Right renal pelvis (tissue), 4 donors: ENCODE measurements at places on chromosomes 1 and 21.
A peak's percentile ranks its signal among the peaks of the same experiment; 100 is the strongest.

GRCh38 chr1:10459184-10459583 lies 9.4 kb downstream of the CORT start:
- DNase-seq = no peak

- no peak for DNase-seq
Observed at GRCh38 chr1:11781297-11781696, 19.3 kb downstream of the C1orf167 start.

- DNase-seq = no peak
Observed at GRCh38 chr1:58165073-58165472, 381.5 kb downstream of the OMA1 start.

DNA sequence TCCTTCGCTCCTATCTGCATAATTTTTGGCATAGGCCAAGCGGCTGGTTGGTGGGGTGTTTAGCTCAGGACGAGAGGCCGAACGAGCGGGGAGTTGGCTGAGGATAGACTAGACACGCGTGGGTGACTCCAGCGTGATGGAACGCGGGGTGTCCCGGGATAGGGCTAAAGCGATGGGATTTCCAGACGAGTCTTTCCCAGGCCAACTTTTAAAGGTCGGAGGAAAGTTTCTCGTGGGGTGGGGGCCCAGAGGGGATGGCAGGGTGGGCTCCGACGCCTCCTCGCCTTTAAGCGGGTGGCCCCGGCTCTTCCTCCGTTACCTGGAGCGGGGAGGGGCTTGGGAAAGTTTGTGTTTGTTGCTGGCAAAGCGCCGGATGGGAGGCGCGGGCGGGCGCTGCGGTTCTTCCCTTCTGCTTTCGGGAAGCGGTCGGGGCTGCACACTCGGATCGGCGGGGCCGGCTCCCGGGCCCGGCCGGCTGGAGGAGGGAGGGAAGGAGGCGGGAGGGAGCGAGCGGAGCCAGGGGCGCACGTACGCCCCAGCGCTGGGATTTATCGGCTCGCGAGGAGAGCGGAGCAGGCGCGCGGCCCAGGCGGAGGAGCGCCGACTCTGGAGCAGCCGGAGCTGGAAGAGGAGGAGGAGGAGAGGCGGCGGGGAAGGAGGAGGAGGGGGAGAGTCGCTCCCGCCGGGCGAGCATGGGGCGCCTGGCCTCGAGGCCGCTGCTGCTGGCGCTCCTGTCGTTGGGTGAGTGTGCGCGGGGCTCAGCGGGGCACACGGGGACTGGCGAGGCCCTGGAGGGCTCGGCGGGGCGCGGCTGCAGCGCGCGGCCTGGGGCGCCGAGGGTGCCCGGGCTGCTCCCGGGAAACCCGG lies at the start of gene PTGFRN:
PTGFRN (plus strand) TSS at position 405 of the 867 bp plus-strand sequence; CDS start at position 693, 288 bp downstream.
- peak; percentile 52 for DNase-seq

- DNase-seq = no peak
Observed at GRCh38 chr1:206748348-206749030, 22.1 kb upstream of the IL19 start.

DNA sequence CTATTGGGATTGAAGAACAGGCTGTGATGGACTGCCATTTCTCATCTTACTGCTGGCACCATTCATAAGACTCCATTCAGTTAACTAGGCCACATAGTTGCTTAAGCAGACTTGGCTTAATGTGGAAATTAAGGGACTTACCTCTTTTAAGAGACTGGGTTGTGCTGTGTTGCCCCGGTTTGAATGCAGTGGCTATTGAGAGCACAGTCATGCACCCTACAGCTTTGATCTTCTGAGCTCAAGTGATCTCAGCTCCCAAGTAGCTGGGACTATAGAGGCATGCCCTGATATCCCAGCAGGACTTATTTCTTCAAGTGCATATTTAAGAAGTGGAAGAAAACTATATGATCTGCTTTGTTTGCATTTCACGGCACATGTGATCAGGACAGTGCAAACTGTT lies 181.1 kb downstream of the RASAL2 start:
- no peak for DNase-seq

DNA sequence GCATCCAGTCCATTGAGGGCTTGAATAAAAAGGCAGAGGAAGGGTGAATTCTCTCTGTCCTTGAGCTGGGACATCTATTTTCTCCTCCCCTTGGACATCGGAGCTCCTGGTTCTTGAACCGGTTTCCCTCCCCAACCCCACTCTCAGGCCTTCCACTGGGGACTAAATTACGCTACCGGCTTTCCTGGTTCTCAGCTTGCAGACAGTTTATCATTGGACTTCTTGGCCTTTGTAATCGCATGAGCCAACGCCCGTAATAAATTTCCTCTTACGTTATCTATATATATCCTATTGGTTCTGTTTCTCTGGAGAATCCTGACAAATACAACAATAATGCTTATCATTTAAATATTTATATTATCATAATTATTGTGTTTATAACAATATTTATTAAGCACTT lies 20.4 kb upstream of the COL9A2 start:
- no peak for DNase-seq

GRCh38 chr1:11144570-11145256 lies 44.4 kb upstream of the ANGPTL7 start:
- DNase-seq = no peak

DNA sequence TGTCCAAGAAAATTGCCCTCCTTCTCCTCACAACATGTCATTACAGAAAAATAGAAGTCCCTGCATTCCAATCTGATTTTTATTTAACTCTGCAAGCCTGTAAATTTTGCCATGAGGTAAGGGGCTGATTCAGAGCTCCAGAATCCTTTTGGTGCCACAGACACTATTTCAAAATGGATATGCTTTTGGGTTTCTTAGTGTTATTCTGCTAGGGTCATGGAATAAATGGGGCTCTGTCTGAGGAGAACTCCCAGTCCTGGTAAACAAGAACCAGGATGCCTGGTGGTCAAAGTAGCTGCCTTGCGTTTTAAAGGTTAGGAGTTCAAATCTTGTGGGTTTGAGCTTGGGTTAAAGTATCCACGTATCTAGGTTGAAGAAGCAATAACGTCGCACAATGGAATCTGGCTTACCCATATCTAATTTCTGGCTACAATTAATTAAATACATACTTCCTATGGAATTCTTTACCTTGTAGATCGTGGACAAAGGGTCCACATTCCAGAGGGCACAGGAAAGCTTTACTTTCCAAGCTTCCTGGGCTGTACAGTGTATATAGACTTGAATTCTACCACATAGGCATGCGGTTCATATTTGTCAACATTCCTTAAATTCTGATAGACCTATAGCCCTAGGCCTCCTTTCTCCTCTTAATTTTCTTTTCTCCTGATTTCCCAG lies 98.0 kb upstream of the CDC42BPA start:
- DNase-seq = no peak

DNA sequence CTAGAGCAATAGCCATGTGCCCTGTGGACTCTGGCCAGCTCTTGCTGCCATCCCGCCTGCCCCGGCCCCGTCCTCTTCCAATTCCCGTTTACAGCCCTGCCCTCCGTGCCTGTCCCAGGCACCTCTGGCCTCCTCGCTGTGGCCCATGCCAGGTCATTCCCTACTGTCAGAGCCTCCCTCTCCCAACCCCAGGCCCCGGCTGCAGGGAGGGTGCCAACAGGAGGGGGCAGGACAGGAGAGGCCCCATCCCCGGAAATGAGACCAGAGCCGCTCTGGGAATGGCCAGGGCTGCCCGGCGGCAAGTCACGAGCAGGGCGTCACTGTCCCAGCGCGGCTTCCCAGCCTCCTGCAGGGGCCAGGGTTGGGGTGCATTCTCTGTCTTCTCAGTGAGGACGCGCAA lies 23.5 kb upstream of the TSPEAR start:
- DNase-seq = no peak

GRCh38 chr21:25772686-25773085 lies 37.9 kb downstream of the GABPA start:
- DNase-seq = no peak

DNA sequence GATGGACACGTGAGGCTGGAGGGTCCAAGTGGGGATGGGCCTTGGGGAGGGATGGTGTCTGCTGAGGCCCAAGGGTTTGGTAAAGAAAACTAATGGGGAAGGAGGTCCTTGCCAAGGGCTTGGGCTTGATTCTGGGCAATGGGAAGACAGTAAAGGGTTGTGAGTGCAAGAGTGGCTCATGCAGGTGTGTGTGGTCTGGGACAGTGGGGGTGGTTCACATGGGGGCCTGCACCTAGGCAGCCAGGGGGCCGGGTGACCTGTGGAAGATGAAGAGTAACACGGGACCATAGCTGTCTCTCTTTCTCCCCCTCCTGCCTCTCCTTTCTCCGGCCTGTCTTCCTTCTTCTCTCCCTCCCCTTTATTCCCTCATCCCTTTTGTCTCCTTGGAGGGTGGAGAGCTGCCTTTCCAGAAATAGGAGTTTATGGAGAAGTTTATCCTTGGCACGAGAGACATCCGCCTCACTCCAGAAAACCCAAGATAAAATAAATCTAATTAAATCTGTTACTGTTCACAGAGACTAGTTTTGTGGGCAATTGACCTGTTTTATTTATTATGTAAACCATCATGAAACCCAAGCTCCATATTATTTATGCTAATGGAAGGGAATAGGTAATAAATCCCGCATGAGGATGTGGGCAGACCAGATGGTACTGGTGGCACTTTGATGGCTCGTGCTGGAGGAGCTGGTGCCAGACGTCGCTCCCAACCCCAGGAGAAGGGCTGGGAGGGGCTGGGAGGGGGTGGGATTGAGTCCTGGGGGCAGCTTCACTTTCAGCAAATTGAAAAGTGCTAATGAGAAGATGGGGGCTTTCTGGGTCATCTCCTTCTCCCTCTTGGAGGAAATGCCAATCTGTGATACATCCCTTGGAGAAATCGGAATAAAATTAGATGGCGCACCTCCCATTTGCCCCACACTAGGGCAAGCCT lies 272.9 kb upstream of the CSF3R start:
- DNase-seq = no peak

DNA sequence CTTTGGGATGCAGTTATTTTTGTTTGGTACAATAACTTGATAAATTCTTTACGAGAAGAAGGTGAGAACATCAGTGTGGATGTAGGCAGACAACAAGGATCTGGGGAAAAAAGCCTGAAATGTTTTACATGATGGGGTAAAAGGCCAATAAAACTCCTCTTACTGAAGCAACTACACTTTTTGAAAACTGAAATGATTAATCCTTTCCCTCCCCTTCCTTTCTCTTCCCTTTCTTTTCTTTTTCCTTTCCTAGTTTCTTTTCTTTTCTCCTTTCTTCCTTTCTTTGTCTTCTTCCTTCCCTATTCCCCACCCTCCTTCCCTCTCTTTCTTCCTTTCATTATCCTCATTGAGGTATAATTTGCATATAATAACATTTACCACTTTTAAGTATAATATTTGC lies 24.6 kb downstream of the F5 start:
- DNase-seq = no peak

GRCh38 chr1:99348397-99349132 lies 84.3 kb downstream of the PLPPR4 start:
- DNase-seq = no peak

DNA sequence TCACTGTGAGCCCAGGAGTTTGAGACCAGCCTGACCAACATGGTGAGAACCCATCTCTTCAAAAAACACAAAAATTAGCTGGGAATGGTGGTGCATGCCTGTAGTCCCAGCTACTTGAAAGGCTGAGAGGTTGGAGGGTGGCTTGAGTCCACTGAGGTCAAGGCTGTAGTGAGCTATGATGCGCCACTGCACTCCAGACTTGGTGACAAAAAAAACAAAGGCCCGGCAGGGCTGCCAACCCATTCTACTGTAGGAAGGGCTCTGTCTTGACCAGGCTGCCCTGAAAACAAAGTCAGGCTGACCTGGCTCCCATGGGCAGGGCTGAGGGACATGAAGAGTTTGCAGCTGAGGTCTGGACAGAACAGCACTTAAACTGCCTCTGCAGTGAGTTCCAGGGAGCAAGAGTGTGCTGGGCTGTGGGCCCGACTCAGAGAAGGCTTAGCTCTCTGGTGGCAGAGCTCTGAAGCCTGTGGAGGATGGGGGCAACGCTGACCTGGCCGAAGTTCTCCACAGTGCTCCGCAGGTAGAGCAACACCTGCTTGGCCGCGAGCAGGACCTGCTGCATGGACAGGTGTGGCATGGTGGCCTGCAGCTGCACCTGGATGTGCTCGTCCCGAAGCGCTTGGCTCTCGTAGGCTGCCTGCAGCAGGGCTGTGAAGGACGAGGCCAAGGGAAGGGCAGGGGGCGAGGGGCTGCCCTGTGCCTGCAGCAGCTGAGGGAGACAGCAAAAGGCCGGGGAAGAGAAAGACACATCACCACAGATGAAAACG lies 42.4 kb downstream of the URB1 start:
- DNase-seq = no peak

DNA sequence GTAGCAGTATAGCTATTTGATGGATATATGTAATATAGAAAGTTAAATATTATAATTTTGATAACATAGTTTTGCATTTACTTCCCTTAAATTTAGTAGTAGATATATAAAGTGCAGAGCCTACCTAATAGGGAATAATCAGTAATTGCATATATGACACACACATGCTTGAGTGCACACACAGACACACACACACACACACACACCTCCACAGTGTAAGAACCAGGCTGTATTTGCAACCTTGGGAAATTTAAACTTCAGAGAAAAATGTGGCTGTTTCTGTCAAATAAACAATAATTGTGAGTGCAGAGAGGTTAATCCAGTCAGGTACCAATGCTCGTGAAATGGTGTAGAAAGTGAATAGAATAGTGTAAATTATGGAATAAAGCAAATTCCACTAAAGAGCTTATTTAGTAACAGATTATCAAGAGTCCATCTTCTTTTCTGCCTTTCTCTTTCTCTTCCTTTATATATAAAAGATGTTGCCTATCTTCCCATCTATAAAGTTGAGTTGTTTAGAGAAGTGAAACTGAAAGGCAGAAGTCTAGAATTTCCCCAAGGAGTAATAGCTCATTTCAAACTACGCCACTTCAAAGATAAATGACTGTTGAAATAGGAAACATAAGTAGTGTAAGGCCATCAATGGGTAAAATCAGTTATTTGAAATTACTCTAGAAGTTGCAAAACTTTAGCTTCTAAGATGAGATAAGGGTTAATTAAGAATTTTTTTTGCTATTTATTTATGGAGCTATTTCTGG lies 273.7 kb downstream of the SRGAP2C start:
- no peak for DNase-seq

- no peak for DNase-seq
Observed at GRCh38 chr1:43034778-43035177, 76.1 kb upstream of the SLC2A1 start.

DNA sequence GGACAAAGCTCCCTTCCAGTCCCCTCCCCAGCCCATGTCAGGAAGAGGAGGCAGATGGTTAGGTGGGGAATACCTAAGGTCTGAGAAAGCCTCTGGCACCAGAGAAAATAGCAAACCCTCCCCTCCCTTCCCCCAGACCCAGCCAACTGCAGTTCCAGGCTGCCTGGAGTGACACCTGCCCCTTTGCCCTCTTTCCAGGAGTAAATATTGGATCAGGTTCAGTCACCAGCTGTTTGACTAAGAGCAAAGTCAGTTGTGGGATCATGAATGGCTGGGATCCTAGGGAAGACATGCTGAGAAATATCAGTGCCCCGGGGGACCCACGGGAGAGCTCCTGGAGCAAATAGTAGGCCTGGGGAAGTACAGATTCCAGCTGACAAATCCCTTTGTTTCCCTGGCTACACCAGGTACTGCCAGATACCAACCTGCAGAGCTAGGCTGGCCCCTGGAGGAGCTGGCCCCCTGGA lies 12.2 kb upstream of the CDK18 start:
- no peak for DNase-seq

DNA sequence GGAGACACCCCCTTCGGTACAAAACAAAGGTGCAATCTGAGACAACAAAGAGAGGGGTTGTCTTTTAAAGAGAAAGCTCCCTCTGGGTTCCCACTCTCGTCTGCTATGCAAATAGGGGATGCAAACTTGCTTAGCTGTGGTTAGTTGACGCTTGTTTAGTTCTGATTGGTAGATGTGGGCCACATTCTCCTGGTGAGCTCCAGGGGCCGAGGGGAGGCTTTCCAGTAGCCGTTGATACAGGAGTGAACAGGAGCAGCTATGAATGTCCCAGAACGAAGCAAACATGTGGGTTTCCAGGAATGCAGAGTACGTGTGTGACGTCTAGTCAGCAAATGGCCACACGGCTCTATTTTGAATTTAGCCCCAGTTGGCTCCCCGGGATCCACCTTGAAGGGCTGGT lies 14.7 kb downstream of the TFF2 start:
- no peak for DNase-seq
